ENCODE measurements at places on chromosomes 4 and X.

GRCh38 chr4:37726666-37727065 lies 40.5 kb upstream of the RELL1 start:
- DNase-seq: no peak

DNA sequence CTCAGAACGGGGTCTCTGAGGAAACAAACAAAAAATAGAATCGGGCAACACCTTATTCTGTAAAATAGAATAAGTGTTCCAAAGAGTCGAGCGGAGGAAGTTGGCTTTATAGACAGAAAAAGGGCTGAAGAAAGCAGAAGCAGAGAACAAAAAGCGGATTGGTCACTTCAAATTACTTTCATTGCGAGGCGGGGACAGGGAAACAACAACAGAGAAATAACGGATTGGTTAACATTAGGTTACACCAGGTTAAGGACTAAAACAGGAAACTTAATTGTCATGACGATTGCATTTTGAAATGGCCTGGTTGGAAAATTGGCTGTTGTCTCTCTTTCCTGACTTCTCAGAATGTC lies 433 bp upstream of the COQ2 start:
- DNase-seq: peak; percentile 66

GRCh38 chr4:82782626-82783345 lies 15.8 kb downstream of the SCD5 start:
- DNase-seq: no peak

DNA sequence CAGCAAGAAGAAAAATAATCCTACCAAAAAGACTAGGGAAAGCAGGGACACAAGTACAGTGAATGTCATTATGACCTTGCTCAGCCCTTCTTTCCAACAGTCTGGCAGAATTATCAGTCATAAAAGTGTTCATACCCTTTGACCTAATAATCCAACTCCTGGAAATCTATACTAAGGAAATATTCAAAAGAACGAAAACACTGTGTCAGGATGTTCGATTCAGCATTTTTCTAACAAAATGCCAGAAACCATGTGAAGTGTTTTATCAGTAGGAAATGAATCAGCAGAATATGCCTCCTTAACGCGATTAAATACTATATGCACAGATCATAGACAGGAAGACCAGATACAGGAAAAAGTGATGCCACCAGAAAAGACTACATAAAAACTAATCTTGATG lies 16.2 kb upstream of the S100G start:
- DNase-seq: no peak

DNA sequence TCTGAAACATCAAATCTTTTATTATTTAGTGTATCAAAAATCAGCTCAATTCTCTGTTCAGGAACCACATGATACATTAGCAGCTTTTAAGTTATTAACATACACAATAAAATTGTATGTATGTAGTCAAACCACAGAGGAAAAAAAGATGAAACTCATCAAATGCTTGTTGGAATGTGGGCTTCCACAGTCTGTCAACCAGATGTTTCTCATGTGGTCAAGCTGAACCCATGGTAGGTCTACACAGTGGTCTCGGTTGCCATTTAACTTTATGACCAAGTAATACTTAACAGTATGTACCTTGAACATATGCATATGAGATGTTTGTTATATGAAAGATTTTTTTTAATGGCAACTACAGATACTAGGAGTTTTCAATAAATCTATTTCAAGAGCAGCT lies 427.8 kb downstream of the IL15 start:
- DNase-seq: no peak

GRCh38 chrX:41728125-41728524 lies 4.1 kb downstream of the GPR82 start:
- DNase-seq: no peak

DNA sequence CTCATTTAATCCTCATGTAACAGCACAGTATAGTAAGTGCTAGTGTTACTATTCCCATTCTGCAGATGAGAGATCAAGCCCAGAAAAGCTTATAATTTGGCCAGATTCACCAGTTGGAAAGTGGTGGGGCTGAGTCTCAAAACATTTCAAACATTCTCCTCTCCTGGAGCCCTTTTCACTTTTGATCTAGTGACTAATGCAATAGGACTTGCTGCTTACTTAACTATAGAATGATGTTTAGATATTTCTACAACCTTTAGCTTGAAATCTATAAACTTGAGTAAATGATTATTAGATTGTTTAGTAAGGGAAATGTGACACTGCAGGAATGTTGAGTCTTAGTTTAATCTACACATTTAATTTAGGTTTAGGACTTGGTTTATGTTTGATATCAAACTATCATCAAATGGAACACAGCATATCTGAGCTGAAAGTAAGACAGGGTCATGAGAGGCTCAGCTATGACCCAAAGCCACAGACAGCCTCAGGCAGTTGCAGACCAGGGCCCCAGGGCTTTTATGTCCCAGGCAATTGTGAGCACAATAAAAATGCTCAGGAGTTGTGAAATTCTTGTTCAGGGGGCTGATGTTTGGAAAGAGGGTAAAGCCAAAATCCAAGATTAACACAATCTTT lies 199.5 kb upstream of the HS3ST1 start:
- no peak for DNase-seq
